Heart left ventricle (tissue), 16 donors: ENCODE measurements at places on chromosomes 11 and 22.

- H3K27ac ChIP-seq: no peak overlapping the region
- no peaks in the 10 kb centered on the region for H3K4me1 ChIP-seq
- no peaks in the 10 kb centered on the region for H3K36me3 ChIP-seq
- H3K27me3 ChIP-seq: no peaks in the 10 kb centered on the region
- DNase-seq: no peak
Measured at GRCh38 chr22:37462983-37463382, 23.2 kb downstream of the MFNG start.

- no peak for DNase-seq
- H3K36me3 ChIP-seq: no peaks in the 10 kb centered on the region
- no peak overlapping the region for H3K4me3 ChIP-seq
- no peak overlapping the region for H3K27ac ChIP-seq
Measured at GRCh38 chr11:113994077-113994954, 19.4 kb downstream of the HTR3A start.

GRCh38 chr11:77397631-77398030 lies 76.3 kb downstream of the PAK1 start:
- no peaks in the 10 kb centered on the region for H3K36me3 ChIP-seq
- no peak for DNase-seq
- no peak overlapping the region for H3K27ac ChIP-seq
- no peak overlapping the region for H3K4me3 ChIP-seq
- H3K27me3 ChIP-seq: no peaks in the 10 kb centered on the region

DNA sequence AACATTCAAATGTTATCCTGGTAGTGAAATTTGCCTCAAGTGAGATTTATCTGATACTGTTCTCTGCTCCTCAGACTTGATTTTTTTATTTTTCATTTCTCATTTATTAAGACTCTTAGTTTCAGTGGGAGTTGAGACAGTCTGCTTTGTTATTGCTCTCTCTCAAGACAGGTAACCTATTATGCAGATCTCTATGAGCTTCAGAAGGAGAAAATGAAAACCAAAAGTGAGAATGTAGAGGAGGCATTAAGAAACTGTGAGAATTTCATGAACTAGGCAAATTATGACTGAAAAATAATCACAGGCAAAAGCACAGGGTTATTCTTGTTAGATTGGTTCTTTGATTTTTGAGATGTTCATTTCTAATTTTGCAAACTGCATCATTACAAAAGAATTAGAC lies 290.0 kb upstream of the CHORDC1 start:
- H3K4me1 ChIP-seq: no peaks in the 10 kb centered on the region
- no peak overlapping the region for H3K4me3 ChIP-seq

DNA sequence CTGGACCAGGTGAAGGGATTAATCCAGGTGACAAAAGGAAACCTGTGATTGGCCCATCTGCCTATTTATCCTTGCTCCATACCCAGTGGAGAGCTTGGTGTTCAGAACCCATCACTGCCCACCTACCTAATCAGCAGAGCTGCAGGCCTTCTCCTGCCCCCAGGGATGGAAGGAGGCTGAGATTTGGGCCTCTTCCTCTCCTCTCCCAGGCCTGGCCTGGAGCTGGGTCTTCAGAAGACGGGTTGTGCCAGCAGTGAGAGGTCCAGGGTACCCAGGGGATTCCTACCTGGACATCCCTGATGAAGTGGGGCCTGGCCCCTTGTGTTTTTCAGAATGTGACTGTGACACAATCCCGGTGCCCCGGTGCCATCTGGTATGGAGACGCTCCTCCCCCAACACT lies 80.3 kb upstream of the MYOD1 start:
- H3K4me1 ChIP-seq: no peaks in the 10 kb centered on the region
- DNase-seq: no peak
- no peaks in the 10 kb centered on the region for H3K27me3 ChIP-seq
- no peak overlapping the region for H3K27ac ChIP-seq
- H3K4me3 ChIP-seq: no peak overlapping the region
- no peaks in the 10 kb centered on the region for H3K36me3 ChIP-seq

GRCh38 chr11:58004664-58005063 lies 19.0 kb upstream of the OR9Q1 start:
- no peak overlapping the region for H3K4me3 ChIP-seq
- no peaks in the 10 kb centered on the region for H3K36me3 ChIP-seq
- no peaks in the 10 kb centered on the region for H3K4me1 ChIP-seq
- peak overlapping the region; percentile 72 for H3K27ac ChIP-seq
- H3K27me3 ChIP-seq: no peaks in the 10 kb centered on the region

DNA sequence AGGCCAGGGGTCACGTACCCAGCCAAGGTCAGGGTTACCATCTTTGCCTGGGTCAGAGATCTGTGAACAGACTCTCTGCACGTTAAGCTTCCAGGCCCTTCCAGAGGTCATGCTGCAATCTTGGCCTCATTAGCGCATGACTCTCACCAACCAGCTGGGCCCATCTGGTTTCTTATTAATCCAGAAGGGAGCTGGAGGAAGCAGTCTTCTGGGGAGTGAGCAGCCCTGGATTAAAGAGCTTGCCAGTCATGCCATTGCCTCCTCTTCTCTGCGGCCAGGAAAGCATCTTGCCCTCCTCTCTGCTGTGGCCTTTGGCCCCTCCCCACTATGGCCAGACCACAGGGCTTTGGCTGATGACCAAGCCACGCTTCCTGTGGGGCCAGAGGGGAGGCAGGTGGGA lies 57.4 kb downstream of the CHST1 start:
- peaks cover 22% of the 10 kb centered on the region for H3K4me1 ChIP-seq
- no peak for DNase-seq
- no peak overlapping the region for H3K27ac ChIP-seq

GRCh38 chr11:114168691-114169090 lies 109.2 kb downstream of the ZBTB16 start:
- H3K27me3 ChIP-seq: no peaks in the 10 kb centered on the region
- no peaks in the 10 kb centered on the region for H3K36me3 ChIP-seq
- peak overlapping the region; percentile 100 for H3K27ac ChIP-seq
- DNase-seq: no peak
- H3K4me3 ChIP-seq: no peak overlapping the region

GRCh38 chr11:78061088-78061920 lies 2.4 kb upstream of the THRSP start:
- no peak overlapping the region for H3K27ac ChIP-seq
- H3K4me3 ChIP-seq: no peak overlapping the region
- DNase-seq: peak; percentile 60
- no peaks in the 10 kb centered on the region for H3K27me3 ChIP-seq
- peaks cover 3% of the 10 kb centered on the region for H3K4me1 ChIP-seq

DNA sequence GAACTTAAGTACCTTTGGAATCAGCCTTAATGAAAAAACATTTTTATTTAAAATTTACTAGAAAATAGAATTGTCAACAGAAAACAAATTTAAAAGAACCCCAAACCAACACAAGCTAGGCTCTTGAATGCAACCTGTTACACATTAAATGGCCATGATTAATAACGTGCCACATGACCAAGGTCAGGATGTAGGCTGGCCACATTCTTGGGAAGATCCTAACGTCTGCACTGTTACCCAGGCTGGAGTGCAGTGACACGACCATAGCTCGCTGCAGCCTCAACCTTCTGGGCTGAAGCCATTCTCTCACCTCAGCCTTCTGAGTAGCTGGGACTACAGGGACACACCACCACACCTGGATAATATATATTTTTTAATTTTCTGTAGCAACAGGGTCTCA lies 126.4 kb upstream of the APOA1 start:
- no peaks in the 10 kb centered on the region for H3K36me3 ChIP-seq
- H3K4me3 ChIP-seq: no peak overlapping the region

DNA sequence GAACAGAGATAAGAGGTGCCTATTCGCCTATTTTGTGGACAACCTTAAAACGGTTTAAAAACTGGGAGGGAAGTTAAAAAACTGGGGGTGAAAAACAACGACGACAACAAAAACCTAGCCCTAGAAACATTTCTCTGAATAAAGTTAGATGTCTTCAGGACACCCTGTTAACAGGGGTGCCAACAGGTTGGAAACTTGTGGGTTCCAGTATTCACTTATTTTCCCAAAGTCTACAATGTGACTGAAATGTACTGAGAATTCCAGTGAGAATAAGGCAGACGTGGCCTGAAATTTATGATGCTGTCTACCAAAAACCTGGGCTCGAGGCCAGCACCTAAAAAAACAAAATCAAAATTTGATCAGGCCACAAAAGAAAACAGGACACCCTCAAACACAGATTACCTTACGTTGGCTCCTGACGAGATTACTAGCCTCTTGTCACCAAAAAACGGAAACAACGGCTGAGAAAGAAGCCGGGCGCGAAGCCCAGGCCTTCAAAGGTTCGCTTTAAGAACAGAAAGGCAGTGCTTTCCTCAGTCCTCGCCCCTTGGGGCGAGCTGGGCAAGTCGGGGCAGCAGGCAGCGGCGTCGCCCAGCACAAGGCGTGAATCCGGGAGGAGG lies 906 bp downstream of the CCDC90B start:
- peak overlapping the region; percentile 97 for H3K27ac ChIP-seq
- H3K36me3 ChIP-seq: no peaks in the 10 kb centered on the region
- no peak for DNase-seq
- no peaks in the 10 kb centered on the region for H3K27me3 ChIP-seq

DNA sequence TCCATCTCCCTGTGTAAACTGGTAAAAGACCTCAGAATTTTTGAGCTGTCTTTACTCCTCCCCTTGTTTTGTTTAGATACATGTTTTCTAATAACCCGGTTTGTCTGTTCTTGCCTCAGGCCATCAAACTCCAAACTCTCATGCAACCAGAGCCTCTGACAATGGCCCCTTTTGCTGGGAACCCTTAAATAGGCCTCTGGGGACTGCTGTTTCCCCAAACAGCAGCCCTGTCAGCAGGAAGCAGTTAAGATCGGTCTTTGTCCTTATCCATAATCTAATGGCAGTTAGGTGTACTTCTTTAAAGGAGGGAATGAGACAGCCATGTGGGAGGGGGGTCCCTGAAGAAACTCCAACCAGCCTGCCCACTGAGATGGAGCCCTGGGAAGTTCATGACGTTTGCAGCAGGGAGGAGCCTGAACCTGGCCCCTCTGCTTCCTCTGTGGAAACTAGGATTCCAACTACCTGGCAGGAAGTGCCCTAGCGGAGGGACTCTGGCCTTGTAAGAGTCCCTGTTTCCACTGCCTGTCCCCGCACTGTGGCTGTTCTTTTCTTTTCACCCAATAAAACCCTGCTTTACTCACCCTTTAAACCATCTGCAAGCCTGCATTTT lies 1354.4 kb downstream of the LRRC4C start:
- no peaks in the 10 kb centered on the region for H3K36me3 ChIP-seq
- no peaks in the 10 kb centered on the region for H3K4me1 ChIP-seq
- H3K27me3 ChIP-seq: no peaks in the 10 kb centered on the region
- H3K27ac ChIP-seq: no peak overlapping the region
- no peak overlapping the region for H3K4me3 ChIP-seq
- DNase-seq: no peak

- H3K4me3 ChIP-seq: no peak overlapping the region
- no peaks in the 10 kb centered on the region for H3K27me3 ChIP-seq
- no peaks in the 10 kb centered on the region for H3K4me1 ChIP-seq
- DNase-seq: no peak
Measured at GRCh38 chr11:17790453-17790852, 55.9 kb downstream of the KCNC1 start.

- H3K4me1 ChIP-seq: no peaks in the 10 kb centered on the region
- no peak for DNase-seq
- H3K4me3 ChIP-seq: no peak overlapping the region
- no peaks in the 10 kb centered on the region for H3K36me3 ChIP-seq
- no peak overlapping the region for H3K27ac ChIP-seq
Measured at GRCh38 chr11:128179039-128179438, 408.3 kb downstream of the ETS1 start.

- no peaks in the 10 kb centered on the region for H3K36me3 ChIP-seq
- H3K4me1 ChIP-seq: peaks cover 6% of the 10 kb centered on the region
- H3K4me3 ChIP-seq: no peak overlapping the region
- no peak overlapping the region for H3K27ac ChIP-seq
- DNase-seq: no peak
Measured at GRCh38 chr11:104467404-104467803, 303.5 kb upstream of the PDGFD start.

- no peaks in the 10 kb centered on the region for H3K27me3 ChIP-seq
- no peaks in the 10 kb centered on the region for H3K4me1 ChIP-seq
- DNase-seq: no peak
- no peaks in the 10 kb centered on the region for H3K36me3 ChIP-seq
- H3K27ac ChIP-seq: no peak overlapping the region
Measured at GRCh38 chr22:35446365-35446764, 46.4 kb downstream of the MCM5 start.

- H3K4me3 ChIP-seq: no peak overlapping the region
- no peaks in the 10 kb centered on the region for H3K36me3 ChIP-seq
- H3K4me1 ChIP-seq: no peaks in the 10 kb centered on the region
- DNase-seq: no peak
- H3K27ac ChIP-seq: no peak overlapping the region
Measured at GRCh38 chr11:77416357-77416756, 57.5 kb downstream of the PAK1 start.
